ENCODE measurements at places on chromosomes 12 and 14.

GRCh38 chr14:30928462-30928861 lies 54.1 kb downstream of the COCH start:
- no peak for DNase-seq

DNA sequence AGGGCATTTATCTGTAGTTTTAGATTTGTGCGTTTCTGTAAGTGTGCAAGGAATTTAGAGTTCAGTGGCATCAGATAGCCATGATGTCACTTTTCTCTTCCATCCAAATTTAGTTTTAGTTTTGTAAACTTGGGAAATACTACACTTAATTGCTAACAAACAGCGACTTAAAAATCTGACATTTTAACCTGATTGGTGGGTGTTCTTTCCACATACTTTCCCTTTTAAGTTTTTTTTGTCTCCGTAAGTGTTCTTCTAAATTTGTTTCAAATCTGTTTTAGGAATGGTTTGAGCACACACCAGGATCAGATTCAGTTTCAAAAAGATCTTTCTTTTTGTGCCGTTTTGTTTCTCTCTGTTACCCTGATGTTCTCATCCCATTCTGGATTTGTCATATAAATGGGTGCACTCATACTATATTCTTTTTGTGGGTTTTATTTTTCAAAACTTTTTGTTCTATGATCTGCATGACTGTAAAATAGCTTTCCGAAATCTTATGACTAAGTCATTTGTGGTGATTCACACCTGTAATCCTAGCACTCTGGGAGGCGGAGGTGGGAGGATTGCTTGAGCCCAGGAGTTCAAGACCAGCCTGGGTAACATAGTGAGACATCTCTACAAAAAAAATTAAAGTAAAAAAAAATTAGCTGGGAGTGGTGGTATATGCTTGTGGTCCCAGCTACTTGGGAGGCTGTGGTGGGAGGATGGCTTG lies 58.9 kb downstream of the FBXO34 start:
- no peak for DNase-seq

- DNase-seq, result no peak
Observed at GRCh38 chr14:106346534-106347290, 820.3 kb downstream of the TMEM121 start.

- DNase-seq, result no peak
Observed at GRCh38 chr14:51929910-51930682, 59.2 kb upstream of the RTRAF start.

- DNase-seq, result no peak
Observed at GRCh38 chr12:133231001-133231400, 4.7 kb downstream of the ANHX start.

GRCh38 chr14:100239840-100240667 lies 1.1 kb downstream of the YY1 start:
- DNase-seq, result peak; percentile 76

DNA sequence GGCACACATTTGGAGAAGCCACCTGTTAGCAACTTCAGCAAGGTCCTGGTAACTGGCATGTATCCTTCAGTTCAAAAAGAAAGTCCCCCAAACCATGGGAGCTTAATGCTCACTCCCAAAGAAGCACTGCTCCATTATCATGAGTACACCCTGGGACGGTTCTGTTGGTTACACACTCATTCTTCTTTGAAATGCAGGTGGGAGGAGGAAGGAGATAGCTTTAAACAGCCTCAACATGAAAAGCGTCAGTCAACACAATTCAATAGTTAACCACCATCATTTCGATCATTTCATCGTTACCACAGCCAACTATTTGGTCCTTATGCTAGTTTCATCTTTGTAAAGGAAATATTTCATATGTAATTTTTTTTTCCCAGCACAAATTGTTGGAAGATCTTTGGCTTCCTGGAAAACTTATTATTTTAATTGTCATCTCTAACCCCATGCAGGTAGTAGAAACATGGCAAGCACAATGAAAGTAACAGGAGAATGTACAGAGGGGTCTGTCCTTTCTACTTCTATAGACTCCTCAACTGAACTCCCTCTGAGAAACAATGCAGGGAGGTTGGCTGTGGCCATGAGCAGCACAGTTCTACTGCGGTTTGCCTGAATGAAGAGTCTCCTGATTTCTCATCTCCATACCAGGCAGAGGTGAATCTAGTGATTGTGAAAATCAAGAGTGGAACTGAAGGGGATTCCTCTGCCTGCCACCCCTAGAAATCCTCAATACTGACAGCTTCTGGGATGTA lies 196.4 kb upstream of the FOXN3 start:
- DNase-seq, result no peak

- peak; percentile 96 for DNase-seq
Observed at GRCh38 chr14:100410056-100410565, 87.0 kb downstream of the SLC25A47 start.

GRCh38 chr14:39581474-39581873 lies 149.2 kb upstream of the FBXO33 start:
- peak; percentile 16 for DNase-seq

- no peak for DNase-seq
Observed at GRCh38 chr14:64681796-64682710, 22.2 kb upstream of the PLEKHG3 start.

DNA sequence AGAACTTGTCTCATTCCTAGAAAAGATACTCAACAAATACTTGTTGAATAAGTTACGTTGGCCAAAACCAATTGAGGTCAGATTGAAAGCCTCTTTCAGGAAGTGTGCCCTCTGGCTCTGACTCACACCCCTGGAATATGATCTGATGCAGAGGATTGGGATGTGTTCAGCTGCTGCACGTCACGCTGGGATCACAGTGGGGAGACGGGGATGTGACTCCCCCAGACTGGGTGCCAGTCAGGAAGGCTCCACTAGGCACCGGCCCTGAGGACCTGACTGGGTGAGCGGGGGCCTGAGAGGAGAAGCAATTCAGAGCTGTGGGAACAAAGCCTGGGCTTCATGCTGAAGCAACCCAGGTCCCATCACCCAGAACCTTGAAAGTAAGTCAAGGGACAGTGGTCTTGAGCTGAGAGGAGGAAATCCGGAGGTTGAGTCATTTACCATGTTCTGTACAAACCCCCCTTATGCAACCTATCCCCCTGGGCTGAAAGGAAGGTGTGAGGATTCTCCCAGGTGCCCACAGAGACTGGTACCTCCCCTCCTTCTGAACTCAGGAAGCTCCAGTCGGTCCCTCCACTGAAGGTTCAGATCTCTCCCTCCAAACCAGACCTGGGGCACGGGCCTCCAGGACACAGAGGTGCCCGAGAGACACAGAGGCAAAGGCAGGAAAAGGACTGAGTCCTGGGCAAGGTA lies 3.9 kb downstream of the CEBPE start:
- peak; percentile 27 for DNase-seq

DNA sequence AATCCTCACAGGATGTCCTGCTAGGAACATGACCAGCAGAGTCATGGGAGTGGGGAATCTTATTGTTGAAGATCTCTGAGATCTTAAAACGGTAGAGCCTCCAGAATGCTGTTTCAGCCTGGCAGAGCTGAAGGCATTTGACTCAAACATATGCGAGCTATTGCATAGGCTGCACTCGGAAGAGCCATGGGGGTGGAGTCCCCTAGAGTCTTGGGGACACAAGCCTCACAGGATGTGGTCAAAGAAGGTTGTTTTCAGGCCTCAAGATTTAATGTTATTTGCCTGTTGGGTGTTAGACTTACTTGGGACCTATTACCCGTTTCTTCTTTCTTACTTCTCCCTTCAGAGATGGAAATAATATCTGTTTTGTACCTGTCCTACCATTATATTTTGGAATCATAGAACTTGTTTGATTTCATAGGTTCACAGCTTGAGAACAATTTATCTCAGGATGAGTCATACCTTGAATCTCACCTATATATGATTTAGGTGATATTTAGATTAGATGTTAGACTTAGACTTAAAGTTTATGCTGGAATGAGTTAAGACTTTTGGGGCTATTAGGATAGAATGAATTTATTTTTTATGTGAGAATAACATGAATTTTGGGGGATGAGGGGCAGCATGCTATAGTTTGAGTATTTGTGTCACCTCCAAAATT lies 172.2 kb upstream of the ATP2B1 start:
- DNase-seq, result no peak

DNA sequence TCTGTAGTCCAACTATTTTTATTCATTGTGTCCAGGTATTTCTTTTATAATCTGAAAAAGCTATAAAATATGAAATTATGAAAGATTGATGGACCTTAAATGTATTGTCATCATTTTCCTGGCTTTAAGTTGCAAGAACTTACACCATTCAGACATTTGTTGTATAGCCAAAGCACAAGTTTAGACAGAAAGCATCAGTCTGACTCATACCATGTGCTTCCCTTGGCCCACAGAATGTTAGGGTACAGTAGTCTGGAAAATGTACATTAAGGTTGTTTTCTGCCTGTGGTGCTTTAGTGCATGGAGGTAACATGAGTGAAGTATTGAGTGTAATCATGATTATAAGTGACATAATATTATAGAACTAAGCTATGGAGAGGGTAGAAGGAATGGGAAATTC lies 1002.5 kb downstream of the BCL11B start:
- DNase-seq, result no peak

DNA sequence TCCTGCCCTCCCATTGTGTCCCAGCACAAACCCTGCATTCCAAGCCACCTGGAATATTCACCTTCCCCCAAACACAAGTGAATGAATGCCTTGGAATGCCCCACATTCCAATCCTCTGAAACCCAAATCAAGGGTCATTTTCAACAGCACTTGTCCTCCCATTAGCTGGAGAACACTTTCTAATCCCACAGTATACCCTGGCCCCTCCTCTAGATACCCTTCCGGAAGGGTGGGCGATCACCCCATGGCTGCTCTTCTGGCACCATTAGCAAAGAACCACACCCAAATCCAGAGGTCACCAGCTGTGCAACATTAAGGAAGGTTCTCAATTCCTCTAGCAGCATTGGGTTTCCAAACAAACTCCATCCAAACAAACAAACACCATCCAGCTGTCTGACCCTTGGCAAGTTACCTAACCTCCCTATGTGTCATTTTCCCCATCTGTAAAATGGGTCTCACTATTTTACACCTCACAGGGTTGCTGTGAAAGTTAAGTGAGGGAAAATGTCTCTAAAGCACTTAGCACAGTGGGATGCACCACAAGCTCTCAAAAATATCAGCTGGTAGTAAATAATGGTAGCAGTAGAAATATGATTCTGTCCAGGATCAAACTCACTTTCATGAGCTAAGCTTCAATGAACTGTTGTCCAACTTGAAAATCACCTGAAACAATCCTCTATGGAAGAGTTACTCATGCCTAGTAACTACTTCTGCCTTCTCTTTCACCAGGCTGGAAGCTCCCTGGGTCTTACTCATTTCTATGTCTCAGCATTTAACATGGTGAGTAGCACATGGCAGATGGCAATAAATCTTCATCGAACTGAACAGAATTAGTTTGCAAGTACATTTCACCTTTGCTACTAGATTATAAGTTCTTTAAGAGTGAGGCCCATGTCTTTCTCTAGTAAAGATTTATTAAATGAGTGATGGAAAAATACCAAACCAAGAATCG lies 5.3 kb downstream of the NUAK1 start:
- DNase-seq, result no peak

DNA sequence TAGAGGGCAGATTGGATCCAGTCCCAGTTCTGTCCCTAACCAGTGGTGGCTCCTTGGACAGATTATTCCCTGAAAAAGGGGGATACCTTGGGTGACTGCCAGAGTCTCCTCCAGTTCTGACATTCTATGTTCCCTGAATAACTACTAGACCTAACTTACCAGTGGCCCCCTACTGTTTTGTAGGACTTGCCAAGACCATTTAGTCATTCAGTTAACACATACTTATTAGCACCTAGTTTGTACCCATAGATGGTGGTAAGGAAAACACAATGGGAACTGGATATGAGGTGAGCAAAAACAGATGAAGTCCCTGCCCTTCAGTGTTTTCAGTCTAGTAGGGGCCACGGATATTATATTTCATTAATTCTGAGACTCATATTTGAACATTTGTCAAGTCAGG lies 3.5 kb downstream of the PRPF40B start:
- no peak for DNase-seq

- DNase-seq, result no peak
Observed at GRCh38 chr14:48417715-48418500, 742.5 kb upstream of the MDGA2 start.

- peak; percentile 71 for DNase-seq
Observed at GRCh38 chr12:107607464-107608392, 77.9 kb upstream of the PWP1 start.

Data from NCI-H460 (cell line).